ENCODE measurements at places on chromosomes 6 and 20.

DNA sequence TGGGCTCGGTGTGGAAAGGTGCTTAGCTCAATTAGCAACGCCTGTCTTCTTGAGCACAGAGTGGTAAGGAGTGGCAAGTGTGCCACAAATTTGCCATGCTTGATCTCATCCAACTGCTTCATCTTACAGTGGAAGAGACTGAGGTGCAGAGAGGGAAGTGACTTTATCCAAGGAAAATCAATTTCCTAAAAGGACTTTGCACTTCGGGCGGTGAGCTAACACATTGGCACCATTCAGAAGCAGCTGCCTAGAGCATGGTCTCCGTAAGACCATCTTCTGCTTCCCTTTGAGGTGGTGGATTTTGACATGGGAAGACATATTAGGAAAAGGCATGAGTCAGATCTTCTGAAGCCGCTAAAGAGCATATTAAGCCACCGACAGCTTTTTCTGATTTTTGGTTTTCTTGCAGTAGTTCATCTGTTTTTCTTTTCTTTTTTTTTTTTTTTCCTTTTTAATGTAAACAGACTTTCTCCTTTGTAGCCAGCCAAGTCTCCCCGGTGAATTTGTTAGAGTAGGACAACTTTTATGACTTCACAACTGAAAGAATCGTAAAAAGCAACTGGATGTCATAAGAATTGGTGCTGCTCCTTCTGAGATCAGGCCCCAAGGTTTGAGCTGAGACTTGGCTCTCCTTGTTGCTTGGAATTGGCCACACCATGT is 273.2 kb downstream of the CDC5L start:
- no peak for DNase-seq

DNA sequence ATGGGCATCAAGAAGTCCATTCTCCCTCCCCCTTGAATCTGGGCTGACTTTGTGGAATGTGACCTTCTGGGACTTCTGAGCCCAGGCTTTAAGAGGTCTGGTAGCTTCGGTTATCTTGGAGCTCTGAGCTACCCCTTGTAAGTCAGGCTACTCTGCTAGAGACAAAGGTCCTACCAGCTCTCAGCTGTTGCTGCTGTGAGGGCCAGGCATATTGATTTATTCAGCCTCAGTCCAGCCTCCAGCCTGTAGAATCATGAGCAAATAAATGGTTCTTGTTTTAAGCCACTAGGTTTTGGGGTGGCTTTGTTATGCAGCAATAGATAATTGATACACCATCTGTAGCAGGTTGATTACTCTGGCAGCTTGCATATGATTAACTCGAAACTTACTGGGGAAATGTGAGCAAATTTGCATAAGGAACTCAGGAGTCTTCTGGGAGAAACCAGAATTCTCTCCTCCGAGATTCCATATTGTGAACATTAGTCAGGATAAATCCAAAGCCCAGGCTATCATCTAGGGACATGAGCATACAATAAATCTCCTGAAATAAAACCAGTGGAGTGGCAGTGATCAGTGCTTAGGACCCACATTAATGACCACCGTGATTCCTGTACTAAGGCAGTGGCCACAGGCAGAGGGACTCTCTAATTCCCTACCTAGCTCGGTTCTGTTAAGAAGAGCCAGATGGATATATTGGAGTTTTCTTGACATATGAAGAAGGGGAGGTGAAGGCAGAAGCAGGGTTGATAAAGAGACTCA is 336.1 kb downstream of the CDC5L start:
- no peak for DNase-seq

DNA sequence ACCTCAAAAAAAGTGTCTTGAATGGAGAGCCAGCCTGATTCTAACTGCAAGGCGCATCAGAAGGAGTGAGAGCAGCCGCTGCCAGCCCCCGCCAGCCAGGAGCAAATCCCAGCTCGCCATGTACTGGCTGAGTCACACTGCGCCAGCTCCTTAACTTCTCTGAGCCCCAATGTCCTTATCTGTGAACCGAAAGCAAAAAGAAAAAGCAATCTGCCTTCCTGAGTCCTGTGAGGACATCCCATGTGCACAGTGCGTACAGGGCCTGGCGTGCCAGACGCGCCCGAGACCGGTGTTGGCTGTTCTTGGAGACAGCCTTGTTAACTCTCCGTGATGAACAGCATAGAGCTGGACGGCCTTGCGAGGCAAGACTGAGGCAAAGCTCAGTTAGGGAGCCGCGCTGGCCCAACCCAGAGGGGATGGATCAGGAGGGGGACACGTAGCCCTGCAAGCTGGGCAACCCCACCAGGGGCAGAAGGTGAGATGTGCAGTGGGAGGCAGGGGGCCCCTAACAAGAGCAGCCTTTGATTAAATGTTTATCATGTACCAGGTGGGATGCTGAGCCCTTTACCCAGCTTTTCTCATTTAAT is 122.7 kb downstream of the AGPAT4 start:
- no peak for DNase-seq

- no peak for DNase-seq
Measured at GRCh38 chr20:46004187-46004586, 4.5 kb upstream of the MMP9 start.

Measured in effector CD4-positive, alpha-beta T cell (primary cell).